Stimulated activated CD4-positive, alpha-beta T cell treated with anti-CD3 and anti-CD28 coated beads, Interleukin-4, amount 100 ng/mL, for 48 hours (primary cell): ENCODE measurements at places on chromosomes 1 and 21.

- DNase-seq = no peak
Observed at GRCh38 chr21:16811011-16811410, 701.8 kb upstream of the CXADR start.

DNA sequence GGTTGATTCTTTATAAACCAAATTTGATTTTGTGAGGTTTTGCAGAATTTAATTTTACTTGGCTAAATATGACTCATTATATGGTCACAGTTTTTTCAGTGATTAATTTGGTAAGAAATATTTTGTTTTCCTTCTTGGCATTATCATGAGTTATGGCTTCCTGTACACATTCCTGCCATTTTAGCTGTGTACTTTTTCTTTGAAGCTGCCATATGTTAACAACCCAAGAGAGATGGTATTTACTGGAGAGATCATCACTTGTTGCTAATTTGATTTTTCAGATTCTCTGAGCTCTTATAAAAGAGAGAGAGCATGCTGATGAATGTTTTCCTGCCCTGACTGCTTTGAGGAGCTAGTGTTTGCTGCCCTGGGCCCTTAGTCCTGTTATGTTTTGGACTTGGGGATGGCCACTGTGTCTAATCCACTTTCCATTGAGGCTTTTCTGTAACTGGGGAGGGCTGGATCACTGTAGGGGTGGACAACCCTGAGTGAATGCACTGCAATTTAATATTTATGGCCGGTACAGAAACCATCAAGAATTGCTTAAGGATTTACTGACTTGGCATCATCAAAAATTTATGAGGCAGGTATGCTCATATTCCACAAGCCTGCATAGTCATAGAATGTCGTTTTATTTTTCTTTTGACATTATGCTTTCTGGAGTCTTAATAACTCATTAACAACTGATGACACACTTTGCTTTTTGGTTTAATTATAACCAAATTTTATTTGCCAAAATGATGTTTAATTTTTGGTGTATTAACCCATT, 200.9 kb downstream of the DISC1 start:
- no peak for DNase-seq

DNA sequence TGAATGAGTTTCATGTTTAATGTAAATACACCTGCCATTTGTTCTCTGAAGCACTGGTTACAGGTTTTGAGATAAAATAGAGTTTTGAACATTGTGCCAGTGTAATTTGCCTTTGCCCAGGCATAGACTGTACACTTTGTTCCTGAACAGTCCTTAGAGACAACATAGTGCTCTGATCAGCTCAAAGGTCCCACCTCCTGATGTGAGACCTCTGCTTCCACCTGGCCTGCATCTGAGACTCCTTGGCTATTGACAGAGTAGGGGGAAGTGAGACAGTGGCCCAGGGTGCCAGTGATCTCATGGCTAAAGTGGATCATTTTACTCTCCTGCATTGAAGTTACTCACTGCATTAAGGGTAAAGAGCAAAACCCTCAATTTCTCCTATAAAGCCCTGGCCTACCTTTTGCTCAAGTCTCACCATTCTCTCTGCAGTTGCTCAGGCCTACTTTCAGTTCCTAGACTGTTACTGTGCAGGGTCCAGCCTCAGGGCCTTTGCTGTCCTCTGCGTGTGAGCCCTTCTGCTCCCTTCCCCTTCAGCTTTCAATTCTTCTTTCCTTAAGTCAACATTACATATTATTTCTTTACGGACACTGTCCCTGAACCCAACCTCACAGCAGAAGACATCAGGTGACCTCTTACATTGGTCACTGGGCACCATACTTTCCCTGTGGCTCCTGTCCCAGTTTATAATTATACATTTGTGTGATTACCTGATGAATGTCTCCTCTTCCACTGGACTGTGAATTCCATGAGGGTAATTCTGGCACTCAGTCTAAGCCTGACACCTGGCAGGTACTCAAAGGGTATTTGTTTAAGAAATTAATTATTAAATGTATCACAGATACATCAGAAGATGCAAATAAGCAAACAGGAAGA, 142.9 kb downstream of the ROR1 start:
- DNase-seq = no peak

DNA sequence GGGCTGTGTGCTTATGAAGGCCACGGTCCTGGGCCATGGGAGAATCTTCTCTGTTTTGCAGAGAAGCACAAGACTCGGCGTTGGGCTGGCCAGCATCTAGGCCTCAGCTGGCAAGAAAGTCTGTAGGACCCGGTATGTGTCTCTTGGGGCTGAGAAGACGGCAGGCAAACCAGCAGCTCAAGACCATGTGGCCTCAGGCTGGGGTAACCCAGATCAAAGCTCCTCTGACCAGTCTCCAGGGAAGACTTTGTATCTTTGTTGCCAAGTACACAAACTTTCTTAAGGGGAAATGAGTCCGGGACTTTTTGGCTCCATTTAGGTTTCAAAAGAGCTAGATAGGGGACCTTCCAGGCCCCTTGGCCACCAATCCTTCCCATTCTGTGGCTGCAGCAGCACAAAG, 60.1 kb downstream of the PTP4A2 start:
- DNase-seq = no peak

DNA sequence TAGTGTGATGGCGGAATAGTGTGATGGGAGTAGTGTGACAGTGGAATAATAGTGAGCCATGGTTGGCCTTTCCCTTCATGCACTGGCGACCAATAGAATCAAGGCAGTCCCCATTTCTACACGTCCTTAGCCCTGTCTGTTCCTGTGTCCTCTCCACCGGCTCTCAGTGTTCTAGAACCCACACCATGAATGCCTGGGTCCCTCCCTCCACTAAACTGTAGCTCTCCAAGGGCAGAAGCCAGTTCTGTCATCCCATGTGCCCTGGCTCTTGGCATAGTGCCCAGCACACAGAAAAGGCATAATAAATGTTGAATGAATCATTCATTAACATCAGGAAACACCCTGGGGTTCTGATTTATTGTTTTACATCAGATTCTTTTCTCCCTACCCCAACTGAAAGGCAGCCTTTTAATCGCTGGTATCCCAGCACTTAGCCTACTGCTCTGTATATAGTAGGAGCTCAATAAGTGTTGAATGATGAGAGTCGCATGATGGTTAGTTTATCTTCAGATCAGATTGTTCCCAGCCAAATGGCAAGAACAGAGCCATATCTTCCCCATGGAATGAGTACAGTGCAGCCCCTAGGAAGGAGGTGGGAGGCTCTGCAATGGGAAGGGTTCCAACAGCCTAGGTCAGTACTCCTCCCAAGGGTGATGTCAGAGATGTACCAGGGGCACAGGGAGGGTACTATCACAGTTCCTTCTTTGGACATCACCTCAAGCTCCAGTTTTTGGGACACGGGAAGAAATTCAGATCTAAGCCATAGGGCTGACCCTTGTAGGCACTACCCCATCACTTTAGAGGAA, 325.7 kb downstream of the HHAT start:
- no peak for DNase-seq
